ENCODE measurements at places on chromosomes 7 and 10.
A peak's percentile ranks its signal among the peaks of the same experiment; 100 is the strongest.

DNA sequence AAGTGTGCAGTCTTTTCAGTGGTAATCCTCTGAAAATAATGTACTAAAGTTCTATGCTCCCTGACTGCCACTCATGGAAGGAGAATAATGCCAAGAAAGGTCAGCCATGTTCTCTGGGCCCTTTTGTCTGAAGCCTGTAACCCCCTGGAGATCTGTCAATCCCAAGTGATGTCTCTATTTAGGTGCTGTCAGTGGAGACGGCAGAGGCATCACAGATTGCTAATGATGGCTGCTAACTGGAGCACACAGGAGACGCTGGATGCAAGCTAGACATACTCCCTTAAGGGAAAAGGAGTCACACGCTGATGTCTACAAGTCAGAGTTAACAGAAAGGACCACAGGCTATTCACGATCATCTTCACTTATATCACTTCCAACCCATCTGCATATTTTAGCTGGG is 118.8 kb downstream of the RSU1 start:
- no peak for DNase-seq

- DNase-seq = no peak
These were observed 14.5 kb upstream of the LIMK1 start for GRCh38 chr7:74069086-74069541.

DNA sequence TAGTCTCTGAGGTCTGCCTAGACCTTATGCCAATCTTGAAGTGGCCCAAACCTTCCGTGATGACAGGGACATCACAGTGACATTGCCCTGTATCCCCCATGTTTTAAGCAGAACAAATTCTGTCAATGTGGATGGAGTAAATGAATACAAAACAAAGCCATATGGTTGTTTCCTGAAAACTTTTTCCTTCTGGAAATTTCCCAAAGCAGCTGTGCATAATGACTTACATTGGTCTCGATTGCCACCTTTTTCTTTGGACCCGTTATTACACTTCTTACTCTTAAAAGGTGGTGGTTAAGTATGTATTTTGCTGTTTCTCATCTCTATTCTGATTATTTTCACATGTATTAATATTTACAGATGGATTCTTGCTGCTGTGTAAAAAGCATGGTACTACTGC is 411.2 kb upstream of the KLF6 start:
- DNase-seq = no peak

DNA sequence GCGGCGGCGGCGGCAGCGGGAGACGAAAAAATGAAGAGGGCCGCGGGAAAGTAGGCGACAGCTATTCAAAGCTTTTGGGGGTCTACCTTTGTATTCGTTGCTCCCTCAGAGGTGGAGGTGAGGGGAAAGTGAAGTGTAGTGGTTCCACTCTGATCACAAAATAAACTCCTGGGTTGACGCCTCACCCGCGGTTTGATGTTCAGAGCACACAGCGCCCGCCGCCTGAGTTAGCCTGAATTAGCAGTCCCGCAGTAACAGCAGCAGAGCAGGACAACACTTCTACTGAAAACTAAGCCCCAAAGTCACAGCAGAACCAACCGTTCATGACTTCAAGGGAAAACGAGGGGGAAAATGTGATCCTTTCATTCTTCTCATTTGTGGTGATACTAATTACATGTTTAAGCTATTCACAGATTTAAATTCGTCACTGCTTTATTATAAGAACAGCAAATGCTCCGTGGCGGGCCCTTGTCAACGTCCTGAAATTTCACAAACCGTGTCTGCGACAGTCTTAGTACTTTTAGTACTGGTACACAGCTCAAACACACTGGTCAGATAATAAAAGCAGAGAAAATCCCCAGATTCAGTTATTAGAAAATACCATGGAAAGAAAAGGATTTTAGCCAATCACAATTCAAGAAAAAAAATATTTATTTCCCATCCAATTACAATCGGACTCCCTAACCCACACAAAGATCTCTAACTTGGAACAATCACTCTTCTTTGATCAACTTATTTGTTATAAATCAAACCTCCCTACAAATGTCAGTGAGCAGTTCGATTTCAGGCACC is 563 bp upstream of the JMJD1C start:
- DNase-seq = peak; percentile 52

- DNase-seq = no peak
These were observed 104.1 kb upstream of the RHEB start for GRCh38 chr7:151623766-151624165.

DNA sequence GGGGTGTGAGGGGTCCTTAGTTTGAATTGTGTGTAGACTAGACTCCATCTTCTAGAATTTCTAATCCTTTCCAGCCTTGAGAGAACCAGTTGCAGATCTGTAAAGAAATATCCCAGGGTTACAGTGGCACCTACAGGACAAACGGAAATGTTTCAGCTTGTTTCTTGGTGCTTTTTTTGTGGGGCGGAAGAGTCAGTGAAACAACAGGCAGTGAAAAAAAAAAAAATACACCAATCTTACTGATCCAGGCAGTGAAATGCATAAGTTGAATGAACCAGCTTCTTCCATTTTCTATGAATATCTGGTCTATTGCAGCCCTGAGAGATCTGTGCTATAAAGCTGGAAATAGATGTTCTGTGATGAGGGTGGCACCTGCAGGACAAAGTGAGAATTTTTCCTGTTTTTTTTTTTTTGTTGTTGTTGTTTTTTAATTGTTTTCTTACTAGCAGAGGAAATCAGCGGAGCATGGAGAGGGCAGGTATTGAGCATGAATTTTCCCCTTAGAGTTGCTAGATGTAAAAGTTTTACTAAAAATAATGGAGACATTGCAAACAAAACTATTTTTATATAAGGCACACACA is 81.9 kb upstream of the DYNC1I1 start:
- peak; percentile 56 for DNase-seq

GRCh38 chr10:131896403-131896802 is 4.4 kb upstream of the PPP2R2D start:
- no peak for DNase-seq

GRCh38 chr7:40230101-40230500 is 95.3 kb downstream of the SUGCT start:
- DNase-seq = no peak

DNA sequence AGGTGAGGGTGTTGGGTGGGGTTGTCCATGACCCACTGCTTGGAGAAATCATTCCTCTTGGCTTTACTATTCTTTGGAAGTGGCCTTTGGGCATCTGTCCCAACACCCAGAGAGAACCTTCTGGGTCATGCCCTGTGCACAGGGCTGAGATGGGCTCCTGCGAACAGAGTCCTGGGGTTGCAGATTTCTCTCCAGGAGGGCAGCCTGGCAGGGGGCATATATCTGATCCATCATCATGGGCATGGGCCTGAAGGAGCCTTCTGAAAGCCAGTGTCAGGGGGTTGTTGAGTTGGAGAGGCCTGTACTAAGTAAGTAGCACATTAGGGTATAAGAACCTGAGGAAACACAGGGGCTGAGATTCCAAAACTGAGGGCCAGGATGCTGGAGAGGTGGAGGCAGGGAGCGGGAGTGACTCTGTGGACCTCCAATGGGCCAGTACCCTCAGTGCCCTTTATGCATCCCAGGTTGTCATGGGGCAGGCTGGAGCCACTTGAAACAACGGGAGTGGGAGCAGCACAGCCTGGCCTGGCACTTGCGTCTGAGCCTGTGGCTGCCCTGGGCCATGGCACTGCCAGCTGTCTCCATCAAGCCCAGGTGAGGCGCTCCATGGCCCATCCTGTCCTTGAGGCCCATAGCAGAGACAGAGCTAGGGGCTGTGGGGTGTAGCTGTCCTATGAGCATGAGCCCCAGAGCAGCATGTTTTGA is 203.7 kb downstream of the GRID1 start:
- no peak for DNase-seq

DNA sequence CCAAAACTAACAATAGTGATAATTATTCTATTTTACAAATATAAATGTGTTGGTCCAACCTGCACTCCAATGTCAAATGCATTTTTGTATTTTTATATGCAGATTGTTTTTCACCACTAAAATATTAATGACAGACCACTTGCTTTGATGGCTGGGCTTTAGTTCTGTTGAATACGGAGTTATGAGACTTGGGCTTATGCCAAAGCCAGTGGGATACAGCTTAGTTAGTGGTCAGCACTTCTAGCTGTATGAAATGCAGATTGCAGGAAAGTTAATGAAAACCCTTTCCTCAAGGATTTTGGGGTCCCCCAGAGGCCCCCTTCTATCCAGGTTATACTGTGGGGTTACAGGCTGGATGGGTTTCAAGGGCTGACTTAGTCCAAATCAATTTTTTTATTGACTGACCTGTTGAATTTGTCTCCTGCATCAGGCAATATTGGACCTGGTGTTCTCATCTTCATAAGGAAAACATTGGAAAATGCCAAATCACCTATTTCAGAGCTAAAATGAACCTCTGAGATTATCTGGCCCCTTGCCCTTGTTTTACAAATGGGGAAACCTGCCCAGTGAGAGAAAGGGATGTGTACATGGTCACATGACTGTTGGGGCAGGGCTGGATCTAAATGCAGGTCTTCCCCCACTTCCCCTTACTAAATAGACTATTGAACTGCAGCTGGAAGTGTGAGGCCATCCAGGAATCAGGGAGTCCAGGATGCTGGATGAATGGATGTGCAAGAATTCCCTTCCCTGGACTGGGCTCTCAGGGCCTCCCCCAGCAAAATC is 1085.3 kb downstream of the KCNMA1 start:
- peak; percentile 8 for DNase-seq

DNA sequence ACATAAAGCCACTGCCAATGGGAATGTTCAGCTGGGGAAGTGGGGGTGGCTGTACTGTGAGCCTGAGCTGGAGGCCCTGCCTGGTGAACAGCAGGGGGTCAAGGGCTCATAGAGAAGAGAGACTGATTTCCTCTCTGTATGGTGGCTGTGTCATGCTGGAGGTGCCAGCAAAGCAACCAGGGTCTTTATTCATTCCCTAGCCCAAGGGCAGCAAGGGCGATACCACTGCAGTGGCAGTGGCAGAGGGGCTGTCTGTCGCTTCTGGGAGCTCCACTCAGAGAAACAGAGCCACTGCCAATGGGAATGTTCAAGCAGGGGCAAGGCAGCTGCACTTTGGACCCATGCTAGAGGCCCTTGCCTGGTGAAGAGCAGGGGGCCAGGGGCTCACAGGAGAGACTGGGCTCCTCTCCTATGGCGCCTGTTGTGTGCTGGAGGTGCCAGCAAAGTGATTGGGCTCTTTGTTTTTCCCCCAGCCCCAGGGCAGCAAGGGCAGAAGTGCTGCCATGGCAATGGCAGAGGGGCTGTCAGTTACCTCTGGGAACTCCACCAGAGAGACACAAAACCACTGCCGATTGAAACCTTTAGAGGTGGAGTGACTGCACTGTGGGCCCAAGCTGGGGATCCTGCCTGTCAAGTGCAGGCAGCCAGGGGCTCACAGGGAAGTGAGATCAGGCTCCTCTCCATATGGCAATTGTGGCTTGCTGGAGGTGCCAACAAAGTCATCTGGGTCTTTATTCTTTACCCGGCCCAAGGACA is 545.1 kb downstream of the SH2D4B start:
- no peak for DNase-seq

GRCh38 chr7:34320926-34321661 is 336.9 kb upstream of the NPSR1 start:
- DNase-seq = peak; percentile 64

DNA sequence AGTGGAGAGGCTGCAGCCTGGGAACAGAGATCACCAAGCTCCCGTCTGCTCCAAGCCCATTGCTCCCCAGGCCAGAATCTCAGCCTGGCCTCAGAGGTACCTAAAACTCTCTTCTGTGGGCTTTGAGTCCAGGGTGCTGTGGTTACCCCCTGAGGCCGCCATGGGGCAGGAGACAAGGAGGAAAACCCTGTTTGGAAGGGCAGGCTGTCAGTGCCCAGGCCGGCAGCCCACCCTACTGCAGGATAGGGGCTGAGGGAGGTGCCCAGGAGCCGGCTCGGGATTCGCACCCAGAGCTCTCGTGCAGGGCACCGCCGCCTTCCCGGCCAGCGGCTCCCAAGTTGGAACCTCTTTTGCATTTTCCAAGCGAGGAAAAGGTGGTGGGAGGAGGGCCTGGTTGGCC is 24.5 kb downstream of the UNCX start:
- no peak for DNase-seq

DNA sequence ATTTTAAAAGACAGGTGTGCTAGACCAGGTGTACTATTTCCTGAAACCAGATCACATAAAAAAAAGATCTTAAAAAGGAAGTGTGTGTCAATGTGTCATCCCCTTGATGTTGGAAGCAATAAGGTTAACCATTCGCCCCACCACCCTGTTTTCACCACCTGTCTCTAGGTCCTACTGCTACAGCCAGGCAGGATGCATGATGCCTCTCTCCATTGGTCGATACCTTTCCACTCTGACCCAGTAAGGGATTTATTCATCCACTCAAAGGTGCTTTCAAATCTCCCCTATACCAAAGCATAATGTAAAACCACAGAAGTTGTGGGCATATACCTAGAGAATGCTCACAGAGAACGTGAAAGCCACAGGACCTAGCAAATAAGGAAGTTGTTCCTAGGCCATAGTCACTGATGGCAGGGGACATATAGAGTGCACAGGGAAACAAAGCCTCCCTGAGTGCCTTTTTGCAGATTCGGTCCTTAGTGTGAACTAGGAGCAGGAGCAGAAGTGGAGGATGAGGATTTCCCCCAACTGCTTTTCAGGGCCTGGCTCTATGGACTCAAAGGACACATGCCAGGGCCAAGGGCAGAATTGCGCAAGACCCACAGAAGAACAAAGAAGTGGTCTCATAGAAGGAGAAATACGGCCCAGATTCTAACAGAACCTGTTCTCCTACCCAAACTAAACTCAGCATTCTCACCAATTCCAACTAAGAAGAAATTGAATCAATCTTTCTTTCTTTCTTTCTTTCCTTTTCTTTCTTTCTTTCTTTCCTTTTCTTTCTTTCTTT is 631.5 kb upstream of the NRP1 start:
- peak; percentile 78 for DNase-seq

DNA sequence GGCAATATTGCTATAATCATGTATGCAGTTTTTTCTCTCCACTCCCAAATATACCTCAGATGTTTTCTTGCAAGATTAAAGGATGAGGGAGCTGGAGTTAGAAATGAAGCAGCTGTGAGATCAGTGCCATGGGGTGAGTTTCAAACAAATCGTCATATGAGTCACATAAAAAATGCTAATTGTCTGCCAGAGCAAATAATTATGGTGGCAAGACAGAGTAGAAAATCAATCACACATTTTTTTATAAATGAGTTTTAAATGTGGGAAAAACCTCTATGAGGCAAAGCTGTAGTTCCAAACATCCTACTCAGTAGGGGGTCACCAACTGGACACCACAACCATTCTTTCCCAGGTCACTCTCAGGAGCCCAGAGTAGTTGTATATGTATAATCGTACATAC is 55.3 kb downstream of the CH25H start:
- DNase-seq = no peak

- DNase-seq = no peak
These were observed 157.0 kb downstream of the TMEM26 start for GRCh38 chr10:61296161-61296560.

Measured in Kasumi-1 (cell line).